Activated CD4-positive, alpha-beta memory T cell treated with anti-CD3 and anti-CD28 coated beads for 36 hours (primary cell): ENCODE measurements at places on chromosomes 4 and X.
A peak's percentile ranks its signal among the peaks of the same experiment; 100 is the strongest.

DNA sequence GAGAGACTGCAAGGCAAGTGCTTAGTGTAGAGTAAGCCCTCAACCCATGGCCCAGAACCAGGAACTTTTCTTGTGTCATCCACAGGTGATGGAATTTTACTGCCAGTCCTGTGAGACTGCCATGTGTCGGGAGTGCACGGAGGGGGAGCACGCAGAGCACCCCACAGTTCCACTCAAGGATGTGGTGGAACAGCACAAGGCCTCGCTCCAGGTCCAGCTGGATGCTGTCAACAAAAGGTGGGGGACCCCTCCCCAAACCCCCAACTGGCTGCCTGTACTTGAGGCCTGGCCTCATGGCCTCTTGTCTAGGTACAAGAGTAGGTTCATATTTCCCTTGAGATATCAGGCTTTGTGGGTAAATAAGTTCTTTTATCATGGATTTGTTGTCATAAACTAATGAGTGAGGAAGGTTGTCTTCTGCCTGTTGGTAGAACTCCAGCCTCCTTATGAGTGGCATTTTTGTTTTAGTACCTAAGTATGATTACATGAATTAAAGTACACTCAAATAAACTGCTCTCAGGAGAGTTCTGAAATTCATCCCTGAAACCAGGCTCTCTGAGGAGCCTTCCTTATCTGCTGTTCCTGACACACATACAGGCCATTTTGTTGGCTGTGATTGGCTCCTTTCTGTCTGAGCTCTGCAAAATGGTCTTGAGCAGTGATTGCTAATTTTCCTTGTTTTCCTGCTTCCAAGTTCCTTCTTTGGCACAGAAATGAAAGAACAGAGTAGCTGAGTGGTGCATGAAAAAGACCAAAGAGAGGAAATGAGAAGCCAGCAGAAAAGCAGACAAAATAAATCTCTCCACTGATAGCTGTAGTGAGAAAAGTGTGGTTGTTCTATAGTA is 51.4 kb upstream of the MND1 start:
- DNase-seq, result no peak

- DNase-seq, result no peak
Measured at GRCh38 chr4:138673053-138673452, 342.5 kb upstream of the NOCT start.

DNA sequence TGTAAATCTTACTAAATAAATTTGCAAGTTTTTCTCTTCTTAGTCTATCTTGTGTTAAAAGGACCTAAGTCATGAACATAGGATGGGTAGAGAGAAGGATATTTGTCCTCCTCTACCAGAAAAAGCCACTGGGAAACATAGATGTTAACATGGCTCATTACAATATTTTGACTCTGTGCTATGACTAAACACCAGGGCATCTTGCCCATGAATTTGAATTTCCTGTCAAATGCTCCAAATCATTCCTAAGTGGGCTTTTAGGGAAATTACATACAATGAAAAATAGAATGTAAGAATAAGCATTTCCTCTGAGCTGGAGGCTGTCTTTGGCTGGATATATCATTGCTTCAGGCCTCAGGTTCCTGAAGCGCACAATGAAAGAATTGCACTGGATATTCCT is 39.1 kb downstream of the ANOS1 start:
- no peak for DNase-seq

DNA sequence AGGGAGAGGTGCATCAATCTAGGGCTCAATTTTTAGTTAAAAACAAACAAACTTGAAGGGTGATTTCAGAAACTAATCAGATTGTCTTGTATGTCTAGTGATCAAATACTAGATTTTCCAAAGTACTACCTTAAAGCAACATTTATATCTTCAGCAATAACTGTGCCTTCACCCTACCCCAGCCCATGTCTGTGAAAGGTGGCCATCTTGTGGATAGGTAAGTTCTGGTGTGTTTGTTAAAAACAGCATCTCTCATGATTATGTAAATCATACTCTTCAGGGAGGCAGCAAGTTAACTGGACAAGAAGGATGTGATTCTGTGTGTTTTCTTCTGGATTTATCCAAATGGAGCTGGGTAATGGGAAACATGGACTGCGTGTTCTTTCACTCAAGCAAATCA is 81.4 kb upstream of the ACSL1 start:
- peak; percentile 17 for DNase-seq

DNA sequence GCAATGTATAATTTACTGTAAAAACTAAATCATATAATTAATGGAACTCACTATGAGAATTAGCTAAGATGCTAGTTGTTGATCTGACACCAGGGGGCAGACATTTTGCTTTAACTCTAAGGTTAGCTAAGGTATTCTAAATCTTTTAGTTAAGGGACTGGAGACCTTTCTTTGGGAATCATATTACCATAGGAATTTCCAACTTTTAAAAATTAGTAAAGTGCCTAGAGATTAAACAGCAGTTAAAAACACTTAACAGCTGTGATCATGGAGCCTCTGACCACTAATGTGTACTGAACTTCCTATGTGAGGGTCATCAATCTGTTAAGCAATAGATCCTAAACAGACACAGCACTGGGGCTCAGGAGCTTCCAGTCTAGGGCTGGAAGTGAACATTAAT is 226.6 kb downstream of the NSUN7 start:
- no peak for DNase-seq

DNA sequence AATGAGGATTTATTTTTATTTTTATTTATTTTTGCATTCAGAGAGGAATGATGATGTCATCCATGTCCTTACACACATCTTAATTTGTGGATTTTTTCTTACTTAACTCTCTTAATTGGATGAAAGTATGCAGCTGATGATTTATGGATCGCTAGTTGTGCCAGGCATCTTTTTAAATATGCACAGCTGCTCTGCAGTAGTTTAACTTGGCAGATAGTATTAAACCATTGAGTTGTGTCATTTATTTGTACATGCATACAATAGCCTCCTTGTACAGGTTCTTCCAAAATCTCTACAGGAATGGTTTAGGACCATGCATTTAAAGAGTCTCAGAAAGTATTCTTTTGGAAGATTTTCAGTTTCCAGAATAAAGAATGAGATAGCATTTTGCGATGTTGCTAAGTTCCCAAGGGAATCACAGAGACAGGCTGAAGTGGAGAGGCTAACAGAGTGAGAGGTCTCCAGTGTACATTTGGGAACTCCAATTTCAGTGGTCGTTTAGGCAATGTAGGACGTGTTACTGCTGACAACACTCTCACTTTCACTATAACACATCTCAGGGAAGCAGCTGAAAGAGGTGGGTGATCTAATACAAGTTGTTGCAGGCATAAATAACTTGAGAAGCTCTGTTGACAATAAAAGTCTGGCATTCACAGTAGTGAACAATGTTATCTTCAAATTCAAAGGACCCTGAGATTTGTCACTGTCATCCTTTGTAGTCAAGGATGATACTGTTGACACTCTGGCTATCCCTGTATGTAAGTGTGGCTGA is 49.9 kb upstream of the SCRG1 start:
- DNase-seq, result no peak

GRCh38 chr4:182604161-182604622 is 313.0 kb downstream of the DCTD start:
- no peak for DNase-seq

- DNase-seq, result no peak
Measured at GRCh38 chr4:52983563-52984303, 121.6 kb downstream of the RASL11B start.

GRCh38 chr4:37446016-37446415 is 201.5 kb downstream of the NWD2 start:
- DNase-seq, result no peak

DNA sequence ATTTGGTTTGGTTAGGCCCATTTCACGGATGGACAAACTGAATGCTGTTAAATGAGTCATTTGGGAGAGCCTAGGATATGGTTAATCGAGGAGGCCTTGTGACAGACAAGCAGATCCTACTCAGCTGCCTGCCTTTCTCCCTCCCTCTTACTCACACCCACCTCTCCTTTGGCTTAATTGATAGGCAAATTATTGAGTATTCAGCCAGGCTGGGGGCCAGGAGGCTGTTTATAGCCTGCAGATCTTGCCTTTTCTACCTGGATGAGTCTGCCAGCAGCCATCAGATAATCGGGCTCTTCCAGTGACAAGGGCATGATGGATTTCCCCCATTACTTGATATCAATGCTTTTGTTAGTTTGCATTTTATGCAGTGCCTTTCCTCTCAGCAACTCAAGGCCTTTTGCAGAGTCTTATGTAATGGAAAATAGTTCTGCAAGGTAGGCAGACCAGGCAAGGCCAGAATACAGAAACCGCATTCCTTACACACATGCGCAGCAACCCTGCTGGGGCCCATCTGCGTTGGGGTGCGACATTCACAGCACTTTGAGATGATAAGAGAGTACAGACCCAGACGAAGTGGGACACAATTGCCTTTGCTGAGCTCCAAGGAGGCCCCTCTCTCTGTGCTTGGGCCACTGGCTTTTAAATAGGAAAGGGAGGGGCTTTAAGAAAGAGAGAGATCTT is 96.2 kb upstream of the ATP6AP2 start:
- DNase-seq, result no peak

- no peak for DNase-seq
Measured at GRCh38 chrX:40245488-40246071, 147.8 kb upstream of the BCOR start.

- no peak for DNase-seq
Measured at GRCh38 chr4:23855912-23856605, 33.8 kb downstream of the PPARGC1A start.

DNA sequence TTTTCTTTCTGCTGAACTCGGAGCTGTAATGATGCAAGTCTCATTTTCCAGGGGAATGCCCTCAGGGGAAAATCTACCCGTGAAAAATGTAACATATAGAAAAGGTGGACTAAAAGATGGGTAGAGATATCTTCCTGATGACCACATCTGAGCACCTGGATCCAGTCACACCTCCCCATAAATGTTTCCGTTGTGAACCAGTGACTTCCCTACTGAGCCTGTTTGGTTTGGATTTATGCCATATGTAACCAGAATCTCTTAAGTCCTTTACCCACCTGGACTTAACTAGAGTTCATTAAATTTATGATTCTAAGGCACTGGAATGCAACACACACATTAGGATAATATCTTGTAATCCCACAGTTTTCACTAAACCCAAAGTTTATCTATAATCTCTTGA is 171.1 kb downstream of the ZNF330 start:
- DNase-seq, result no peak

GRCh38 chr4:100420571-100420970 is 97.3 kb downstream of the EMCN start:
- DNase-seq, result no peak

DNA sequence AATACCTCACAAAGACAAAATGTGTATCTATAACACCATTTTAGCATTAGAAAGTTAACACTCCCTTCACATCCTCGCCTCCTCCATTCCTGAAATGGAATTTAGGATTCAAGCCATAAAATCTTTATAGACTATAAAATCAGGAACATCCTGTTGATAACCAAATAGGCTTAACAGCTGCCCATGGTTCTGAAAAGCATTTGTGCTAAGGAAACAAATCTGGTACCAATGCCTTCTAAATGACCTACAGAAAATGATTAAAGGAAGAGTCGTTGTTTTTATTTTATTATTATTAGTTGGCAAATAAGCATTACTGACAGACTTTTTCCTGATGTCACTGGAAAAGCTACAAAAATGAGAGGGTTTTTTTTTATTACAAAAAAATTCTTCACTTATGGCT is 79.8 kb downstream of the PAPSS1 start:
- no peak for DNase-seq

- DNase-seq, result no peak
Measured at GRCh38 chr4:125131891-125132680, 182.7 kb upstream of the FAT4 start.

GRCh38 chr4:102103368-102103767 is 241.9 kb downstream of the SLC39A8 start:
- DNase-seq, result no peak

DNA sequence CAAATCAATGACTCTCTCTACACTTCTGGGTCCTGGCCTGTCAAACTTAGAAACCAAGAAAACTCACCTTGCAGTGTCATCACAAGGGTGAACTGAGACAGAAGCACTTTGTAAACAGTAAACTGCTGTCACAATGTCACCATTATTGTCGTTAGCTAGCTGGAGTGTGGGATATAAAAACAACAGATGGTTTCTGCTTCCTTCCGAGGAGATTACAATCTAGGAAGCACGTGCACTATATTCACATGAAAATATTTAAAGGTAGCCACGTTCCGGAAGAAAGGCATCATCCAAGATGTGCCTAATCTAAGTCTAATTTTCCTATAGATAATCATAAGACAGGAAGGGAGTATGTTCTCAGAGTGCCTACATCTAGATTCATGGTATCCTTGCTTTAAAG is 64.7 kb upstream of the ACSL1 start:
- no peak for DNase-seq

GRCh38 chrX:3129256-3129655 is 88.0 kb downstream of the ARSF start:
- DNase-seq, result no peak

GRCh38 chr4:188955066-188955465 is 815.8 kb downstream of the TRIML1 start:
- DNase-seq, result no peak

DNA sequence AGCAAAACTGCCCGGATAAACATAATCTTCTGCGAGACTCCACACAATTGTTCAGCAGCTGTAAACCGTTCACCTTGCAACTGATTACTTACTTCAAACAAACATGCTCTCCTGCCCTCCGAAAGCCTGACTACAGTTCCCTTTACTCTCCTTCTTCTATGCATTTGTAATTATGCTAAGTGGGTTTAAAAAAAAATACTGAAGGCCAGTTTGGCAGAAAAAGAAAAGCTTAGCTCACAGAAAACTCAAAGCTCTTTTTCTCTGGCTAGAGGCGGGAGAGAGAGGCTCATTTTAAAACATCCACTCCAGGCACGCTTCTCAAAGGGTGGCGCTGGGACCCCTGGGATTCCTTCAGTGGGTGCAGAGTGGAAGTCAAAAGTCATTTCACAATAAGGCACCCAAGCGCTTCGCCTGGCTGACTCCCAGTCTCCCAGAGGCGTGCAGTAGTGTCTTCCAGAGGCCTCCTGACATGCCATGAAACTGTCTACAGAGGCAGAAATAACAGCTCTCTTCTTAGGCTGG is 1.9 kb downstream of the DHRSX start:
- DNase-seq, result no peak

DNA sequence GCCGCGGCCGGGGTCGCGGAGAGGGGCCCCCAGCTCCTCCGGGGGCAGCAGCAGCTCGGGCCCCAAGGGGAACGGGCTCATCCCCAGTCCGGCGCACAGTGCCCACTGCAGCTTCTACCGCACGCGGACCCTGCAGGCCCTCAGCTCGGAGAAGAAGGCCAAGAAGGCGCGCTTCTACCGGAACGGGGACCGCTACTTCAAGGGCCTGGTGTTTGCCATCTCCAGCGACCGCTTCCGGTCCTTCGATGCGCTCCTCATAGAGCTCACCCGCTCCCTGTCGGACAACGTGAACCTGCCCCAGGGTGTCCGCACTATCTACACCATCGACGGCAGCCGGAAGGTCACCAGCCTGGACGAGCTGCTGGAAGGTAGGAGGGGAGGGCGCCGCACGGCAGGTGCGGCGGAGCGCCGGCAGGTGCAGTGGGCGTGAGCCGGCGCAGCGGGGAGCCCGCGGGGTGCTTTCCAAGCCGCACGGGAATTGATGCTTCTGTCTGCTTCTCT is 886 bp downstream of the DCLK2 start:
- DNase-seq, result peak; percentile 33

GRCh38 chrX:19814240-19814639 is 73.2 kb downstream of the SH3KBP1 start:
- DNase-seq, result no peak
